ENCODE measurements at places on chromosomes 1 and 21.

- no peak for DNase-seq
Observed at GRCh38 chr1:109503935-109504334, 5.6 kb downstream of the AMIGO1 start.

DNA sequence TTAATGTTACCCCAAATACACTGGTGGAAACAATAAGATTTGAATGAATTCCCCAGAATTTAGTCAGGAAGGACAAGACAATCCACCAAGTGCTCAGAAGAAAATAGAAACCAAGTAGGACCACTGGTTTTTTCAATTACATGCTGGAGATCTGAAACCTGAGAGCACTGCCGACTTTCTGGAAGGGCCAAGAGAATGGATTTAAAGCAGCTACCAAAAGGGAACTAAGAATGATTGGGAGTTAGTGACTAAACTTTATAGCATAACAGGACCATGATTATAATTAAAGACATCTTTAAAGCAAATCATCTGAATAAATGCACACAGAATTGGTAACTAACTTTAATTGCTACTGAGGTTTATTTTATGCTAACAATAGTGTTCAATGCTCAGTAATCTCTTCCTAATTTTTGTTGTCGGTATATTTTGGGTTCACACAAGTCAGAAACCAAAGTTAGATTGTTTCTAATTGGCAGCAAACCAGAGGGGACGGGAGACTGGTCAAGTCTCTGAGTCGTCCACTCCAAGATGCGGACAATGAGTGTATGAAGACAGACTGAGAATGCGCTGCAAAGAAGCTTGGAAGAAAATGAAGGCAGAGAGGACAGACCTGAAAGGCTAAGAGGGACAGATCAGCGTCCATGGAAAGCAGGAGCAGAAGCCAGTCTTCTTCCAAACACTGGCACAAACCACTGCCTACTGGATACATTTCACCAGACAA, 2.3 kb upstream of the RGS13 start:
- DNase-seq: no peak

DNA sequence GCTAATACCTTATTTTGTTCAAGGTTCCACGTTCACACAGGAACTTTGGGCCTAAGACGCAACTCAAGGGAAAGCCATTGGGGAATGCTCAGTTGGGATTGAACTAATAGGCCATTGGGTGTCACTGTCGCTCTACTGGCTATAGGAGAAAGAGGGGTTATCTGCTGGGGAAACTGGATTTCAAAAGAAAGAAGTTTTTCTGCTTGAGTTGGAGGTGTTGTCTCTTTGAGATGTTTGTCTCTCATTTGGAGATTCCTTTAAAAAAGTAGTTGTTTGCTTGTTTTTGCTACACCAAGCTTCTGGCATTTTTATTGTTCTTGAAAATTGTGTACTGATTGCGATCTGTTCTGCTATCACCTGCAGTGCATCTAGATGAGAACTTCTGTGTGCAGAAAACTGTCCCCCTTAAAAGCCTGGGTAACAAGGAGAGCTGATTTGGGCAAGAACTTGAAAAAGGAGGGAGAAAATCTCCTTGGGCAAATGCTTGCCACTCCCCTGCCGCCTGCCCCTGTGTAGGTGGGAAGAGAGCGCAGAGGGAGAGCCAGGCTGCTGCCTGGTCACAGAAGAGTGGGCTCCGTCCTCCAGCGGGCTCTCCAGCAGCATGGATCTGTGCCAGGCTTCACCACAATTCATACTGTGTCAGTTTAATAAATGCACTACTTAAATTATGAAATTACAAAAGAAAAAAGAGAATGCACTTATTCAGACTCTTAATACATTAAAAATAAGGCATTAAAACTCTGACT, 39.9 kb downstream of the PEX14 start:
- peak; percentile 11 for DNase-seq

GRCh38 chr1:45796381-45796780, 7.0 kb upstream of the MAST2 start:
- no peak for DNase-seq

DNA sequence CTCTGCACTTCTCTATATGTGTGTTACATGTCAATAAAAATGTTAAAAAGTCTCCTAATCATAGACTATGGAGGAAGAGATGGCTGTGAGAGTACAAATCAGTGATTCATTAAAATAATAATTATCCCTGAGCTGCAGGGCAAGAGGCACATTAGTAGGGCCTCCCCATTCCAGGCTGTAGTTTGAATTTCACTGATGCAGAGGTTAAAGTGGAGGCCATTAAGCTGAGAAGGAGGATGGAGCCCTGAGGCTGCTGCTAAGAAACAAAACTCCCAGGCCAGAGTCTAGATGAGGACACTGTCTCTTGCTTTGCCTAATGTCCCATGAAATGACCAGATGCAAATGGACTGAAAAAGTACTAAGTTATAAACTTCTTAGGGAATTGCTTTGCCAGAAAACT, 89.1 kb upstream of the WDR26 start:
- DNase-seq: no peak

Data from activated CD4-positive, alpha-beta T cell treated with anti-CD3 and anti-CD28 coated beads for 4 hours (primary cell).